GM19239 (cell line): ENCODE measurements at places on chromosomes 3 and 15.

DNA sequence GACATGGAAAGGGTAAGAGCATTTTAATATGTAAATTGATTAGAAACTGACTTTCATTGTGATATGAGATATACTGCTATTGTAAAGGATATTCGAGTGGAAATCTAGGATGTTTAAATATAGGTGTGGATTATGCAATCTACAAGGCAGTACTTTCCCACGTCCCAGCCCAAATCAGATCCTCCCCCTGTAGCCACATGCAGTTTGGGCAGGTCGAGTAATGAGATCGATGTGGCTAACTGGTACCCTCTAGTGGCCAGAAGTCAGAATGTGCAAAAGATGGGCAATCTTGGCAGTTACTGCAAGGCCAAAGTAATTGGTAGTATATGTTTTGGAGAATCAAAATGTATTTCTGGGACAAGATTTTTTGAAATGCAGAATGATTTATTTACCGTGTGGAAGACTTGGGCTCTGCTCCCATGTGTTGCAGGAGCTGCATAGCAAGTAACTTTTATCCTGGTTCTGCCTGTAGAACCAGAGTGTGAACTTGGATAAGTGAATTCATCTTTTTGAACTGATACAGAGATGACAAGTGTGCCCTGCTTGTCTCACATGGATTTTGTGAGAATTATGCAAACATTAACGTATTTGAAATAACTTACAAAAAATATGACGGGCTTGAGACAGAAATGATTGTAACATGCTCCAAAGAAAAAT, 94.5 kb upstream of the ADAMTSL3 start:
- DNase-seq = peak; percentile 33

- no peak for DNase-seq
These were observed 10.2 kb downstream of the IGDCC4 start for GRCh38 chr15:65412556-65412955.

- DNase-seq = no peak
These were observed 238.9 kb downstream of the UACA start for GRCh38 chr15:70524470-70524869.

GRCh38 chr3:194874783-194875182, 189.1 kb downstream of the FAM43A start:
- DNase-seq = no peak

DNA sequence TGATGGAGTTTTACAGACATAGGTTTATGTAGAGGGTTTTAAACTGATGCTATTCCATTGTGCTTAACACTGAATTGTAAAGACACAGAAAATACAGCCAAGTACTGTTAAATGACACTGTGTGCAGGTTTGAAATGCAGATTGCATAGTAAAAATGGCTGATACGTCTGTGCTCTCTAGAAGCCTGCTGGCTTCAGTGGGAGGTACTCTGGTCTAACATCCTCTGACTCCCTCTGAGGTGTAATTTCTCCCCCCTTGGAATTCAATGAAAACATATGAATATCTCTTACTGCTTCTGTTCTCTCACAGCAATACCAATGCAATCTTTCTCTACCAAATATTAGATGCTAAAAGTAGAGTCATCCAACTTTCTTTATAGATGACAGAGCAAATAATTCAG, 176.6 kb downstream of the SLC9A9 start:
- no peak for DNase-seq

DNA sequence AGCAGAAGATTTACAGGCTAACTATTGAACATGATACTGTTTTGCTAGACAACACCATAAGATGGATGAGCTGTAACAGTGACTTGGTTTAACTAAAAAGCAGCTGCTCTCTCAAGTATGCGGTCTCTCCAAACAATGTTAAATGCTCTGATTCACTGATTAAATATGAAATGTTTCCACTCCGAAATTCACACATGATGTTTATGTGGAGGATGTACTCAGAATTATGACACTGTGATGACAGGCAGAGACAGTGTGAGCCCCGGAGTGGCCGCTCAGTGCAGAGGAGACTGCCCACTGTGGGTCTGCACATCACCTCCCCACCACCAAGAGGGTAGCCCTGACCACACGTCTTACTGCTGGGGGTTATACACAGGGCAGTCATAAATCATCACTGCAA, 83.9 kb upstream of the MEX3B start:
- DNase-seq = no peak

DNA sequence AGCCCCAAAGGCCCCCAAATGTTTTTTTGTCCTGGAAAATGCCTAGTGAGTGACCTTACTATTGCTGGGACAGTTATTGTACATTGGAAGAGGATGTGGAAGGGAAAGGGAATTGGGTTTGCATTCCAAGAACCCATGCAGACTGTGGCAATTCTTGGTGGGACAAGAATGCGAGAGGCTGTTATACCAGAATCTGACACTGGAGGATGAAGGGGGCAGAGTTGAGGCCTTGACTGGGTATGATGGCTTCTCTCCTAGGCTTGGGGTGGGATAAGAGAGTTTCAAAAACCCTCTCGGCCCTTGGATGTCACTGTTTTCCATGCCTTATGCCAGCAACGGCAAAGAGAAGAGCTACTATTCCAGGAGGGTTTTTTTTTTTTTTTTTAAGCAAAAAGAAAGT, 25.3 kb downstream of the IL16 start:
- DNase-seq = no peak

DNA sequence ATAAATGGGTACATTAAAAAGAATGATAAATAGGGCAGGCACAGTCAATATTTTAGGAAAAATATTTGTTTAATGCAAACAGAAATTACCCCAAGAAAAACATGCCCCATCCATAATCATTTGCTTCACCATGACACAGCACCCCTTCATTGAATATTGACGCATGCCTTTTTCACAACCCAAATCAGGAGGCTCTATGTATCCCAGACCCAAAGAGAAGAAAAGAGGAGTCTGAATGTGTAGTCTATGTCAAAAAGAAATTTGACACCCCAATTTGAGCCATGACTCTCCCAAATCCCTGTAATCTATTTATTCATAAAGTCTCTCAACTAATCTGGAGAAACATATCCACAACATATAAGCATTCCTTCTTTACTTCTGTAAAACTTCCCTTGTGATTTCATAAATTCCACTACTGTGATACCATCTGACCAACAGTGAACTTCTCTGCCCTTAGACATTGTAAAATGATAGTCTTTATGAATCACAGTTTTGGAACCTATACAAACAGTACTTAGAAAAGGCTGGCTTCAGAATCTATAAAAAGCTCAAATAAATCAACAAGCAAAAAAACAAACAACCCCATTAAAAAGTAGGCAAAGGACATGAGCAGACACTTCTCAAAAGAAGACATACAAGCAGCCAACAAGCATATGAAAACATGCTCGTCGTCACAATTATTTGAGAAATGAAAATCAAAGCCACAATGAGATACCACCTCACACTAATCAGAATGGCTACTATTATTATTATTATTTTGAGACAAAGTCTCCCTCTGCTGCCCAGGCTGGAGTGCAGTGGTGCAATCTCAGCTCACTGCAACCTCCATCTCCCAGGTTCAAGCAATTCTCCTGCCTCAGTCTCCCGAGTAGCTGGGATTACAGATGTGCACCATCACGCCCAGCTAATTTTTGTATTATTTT, 53.4 kb upstream of the XRN1 start:
- DNase-seq = no peak

DNA sequence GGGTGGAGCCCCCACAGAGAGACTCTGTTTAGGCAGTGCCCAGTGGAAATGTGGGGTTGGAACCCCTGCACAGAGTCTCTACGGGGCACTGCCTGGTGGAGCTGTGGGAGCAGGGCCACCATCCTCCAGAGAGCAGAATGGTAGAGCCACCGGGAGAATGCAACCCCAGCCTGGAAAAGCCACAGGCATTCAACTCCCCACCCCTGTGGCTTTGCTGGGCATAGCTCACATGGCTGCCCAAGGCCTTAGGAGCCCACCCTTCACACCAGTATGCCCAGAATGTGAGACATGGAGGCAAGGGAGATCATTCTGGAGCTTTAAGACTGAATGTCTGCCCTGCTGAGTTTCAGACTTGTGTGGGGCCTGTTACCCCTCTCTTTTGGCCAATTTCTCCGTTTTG, 19.0 kb upstream of the CHCHD6 start:
- no peak for DNase-seq

- no peak for DNase-seq
These were observed 21.8 kb upstream of the EDEM1 start for GRCh38 chr3:5165698-5166097.

DNA sequence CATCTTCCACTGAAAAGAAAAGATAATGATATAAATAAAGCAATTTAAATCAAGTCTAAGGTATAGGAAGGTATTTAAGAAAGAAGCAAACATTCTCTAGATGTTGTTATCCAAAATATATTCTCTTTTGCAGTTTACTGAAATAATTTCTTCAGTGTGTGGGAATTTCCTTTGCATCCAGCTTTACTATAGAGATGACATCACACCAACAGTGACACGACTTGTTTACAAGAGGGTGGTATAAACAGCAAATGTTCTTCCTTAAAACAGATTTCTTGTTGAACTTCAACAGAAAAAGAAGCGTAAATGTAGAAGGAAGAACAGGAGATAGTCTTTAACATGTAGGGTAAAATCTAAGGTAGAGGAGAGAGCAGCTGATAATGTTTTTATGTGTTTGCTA, 202.5 kb downstream of the ROBO2 start:
- no peak for DNase-seq

DNA sequence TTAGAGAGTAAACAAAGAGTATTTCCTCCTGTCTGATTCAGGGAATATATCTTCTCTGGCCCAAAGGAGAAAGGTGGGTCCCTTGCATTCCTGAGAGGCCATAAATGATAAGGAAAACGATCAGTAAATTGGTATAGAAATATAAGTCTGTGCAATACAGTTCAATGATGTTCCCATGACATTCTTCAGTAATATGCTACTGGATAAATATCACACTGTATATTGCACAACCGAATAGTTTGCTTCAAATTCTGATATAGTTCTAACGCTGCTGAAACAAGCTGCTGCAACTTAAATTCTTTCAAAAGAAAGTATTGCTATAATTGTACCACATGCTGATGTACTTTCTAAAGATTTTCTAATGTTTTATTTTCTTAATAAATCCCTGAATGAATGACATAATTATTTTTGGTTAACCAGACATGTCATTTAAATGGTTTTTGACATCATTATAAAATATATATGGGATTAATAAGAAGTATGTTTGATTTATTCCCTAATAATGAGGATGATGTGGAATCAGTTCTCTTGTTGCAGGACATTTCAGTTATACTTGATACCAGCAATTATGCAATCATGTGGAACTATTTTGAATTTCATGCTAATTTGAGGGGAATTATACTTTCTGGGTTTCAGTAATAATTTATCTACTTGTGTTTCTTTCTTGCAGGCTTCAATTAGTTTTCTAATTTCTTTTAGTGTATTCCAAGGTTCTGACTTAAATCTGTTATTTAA, 44.9 kb downstream of the FGF7 start:
- DNase-seq = no peak

- DNase-seq = no peak
These were observed 25.5 kb downstream of the TMEM41A start for GRCh38 chr3:185473290-185473815.

DNA sequence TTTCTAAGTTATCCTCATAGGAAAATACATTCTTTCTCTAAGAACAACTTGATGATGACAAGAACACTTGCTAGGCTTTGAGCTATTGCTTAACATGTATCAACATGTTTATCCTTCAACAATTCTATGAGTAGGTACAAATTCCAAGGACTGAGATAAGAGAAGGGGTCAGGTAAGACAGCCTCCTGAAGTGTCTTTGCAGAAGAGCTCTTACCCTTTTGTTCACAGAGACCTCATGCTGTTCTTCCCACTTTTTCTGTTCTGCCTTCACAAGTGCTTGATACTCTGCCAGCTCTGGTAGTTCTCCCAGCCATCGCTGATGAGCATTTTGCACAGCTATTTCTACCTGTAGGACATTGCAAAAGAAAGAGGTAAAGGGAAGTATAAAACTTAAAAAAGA, 50.9 kb downstream of the CEP152 start:
- DNase-seq = no peak

- DNase-seq = no peak
These were observed 23.9 kb downstream of the LRIG1 start for GRCh38 chr3:66476852-66477381.

DNA sequence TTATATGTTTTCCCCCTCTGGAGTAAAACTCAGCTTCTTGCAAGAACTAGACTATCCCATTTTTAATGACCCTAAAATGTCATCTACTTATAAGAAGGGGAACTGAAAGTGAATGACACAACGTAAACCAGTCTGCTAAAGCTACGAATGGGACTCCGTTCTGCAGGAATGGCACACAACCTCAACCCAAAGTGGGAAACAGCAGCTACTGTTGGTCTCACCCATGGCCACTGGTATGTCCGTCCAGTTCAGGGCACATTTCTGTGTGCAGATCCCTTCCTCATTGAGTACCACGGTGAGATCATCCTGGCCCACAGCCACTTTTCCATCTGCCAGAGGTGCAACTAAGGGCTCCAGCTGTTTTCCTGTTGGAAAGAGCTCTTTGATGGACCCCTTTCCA, 23.8 kb downstream of the VPS39 start:
- no peak for DNase-seq

GRCh38 chr3:144312702-144313101, 341.1 kb downstream of the DIPK2A start:
- DNase-seq = no peak

- DNase-seq = no peak
These were observed 16.0 kb upstream of the ADIPOQ start for GRCh38 chr3:186826410-186826975.

DNA sequence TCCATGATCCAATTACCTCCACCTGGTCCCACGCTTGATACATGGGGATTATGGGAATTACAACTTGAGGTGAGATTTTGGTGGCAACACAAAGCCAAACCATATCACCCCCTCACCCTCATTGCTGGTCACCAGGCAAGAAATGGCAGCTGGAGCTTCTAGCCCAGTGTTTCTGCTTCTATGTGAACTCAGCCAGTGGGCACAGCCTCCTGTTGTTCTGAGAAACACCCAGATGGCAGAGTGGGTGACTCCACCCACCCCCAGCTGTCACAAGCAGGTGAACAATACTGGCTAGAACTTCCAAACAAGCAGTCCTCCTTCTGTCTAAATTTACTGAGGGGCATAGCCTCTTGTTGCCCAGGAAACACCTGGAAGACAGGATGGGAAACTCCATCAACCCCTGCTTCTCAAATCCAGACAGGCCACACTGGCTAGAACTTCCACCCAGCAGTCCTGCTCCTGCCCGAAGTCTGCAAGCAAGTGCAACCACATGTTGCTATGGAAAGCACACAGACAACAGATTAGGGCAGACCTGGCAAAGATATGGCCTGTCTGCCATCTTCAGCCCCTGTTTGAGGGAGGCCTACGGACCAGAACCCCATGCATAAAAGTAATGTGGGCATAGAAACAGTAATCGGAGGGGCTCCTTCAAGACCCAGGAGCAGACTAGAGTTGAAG, 114.1 kb downstream of the DTWD1 start:
- no peak for DNase-seq
